ENCODE measurements at places on chromosomes 11 and 22.

DNA sequence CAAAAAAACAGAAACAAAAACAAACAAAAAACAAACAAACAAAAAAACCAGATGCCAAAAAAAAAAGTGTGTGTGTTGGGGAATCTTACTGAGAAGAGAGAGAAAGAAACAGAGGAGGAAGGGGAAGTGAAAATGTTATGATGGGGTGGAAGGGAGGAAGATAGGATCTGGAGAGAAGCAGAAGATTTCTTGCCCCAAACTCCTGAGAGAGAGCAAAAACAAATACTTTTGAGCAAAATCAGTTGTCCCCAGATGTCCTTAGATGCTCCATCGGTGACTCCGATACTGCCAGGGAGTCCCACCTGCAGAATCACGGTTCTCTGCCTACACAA is 19.9 kb upstream of the GRAMD1B start:
- no peak for DNase-seq

GRCh38 chr11:128469220-128469619 is 118.1 kb downstream of the ETS1 start:
- DNase-seq, result no peak

DNA sequence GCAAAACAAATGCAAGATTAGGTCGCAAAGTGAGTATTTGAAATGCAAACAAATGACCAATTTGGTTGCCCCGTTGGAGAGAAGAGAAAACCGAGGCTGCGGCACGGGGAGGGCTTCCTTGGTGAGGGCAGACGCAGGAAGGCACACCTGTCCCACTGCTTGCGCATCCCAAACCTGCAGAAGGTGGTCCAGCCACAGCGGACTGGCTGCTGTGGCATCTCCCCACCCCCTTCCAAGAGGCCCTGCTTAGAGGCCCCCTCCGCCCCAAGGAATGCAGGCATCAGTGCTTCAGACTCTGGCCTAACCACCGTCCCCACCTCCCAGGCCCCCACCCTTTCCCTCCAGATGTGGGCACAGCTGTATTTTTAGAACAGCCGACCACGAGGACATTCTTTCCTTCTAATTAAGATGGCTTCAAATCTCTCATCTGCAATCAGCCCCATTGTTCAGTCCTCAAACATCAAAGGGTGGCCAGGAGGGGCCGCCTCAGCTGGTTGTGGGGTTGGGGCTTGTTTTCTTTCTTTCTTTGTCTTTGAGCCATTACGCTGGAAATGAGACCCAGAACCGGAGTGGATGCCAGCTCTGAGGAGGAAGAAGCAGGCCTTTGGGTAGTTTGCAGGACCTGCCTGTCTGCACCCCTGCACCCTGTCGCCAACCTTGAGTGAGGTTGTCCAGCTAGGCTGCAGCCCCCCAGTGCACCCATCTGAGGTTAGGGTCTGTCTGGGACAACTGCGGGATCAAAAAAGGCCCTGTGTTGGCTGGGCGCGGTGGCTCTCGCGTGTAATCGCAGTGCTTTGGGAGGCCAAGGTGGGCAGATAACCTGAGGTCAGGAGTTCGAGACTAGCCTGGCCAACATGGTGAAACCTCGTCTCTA is 9.4 kb upstream of the DERL3 start:
- no peak for DNase-seq

- no peak for DNase-seq
These were observed 2.5 kb downstream of the EPS8L2 start for GRCh38 chr11:708511-708910.

DNA sequence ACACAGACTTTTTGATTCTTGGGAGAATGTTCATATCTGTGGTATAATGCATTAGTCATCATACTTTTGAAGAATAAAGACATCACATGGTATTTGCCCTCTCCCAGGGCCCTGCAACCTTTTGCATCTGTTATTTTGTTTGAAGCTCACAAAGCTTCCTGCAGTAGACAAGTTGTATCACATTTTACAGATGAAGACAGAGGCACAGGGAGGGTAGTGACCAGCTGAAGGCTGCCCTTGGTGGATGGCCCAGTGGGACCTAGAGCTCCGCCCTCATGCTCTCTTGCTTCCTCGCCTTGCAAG is 66.4 kb downstream of the UBASH3B start:
- no peak for DNase-seq

- peak; percentile 74 for DNase-seq
These were observed 8.3 kb downstream of the FXYD2 start for GRCh38 chr11:117816151-117816741.

Measured in left kidney (tissue), 8 donors.